ENCODE measurements at places on chromosomes 3 and 15.

GRCh38 chr3:38084334-38085310 is 45.6 kb downstream of the DLEC1 start:
- no peak for DNase-seq

DNA sequence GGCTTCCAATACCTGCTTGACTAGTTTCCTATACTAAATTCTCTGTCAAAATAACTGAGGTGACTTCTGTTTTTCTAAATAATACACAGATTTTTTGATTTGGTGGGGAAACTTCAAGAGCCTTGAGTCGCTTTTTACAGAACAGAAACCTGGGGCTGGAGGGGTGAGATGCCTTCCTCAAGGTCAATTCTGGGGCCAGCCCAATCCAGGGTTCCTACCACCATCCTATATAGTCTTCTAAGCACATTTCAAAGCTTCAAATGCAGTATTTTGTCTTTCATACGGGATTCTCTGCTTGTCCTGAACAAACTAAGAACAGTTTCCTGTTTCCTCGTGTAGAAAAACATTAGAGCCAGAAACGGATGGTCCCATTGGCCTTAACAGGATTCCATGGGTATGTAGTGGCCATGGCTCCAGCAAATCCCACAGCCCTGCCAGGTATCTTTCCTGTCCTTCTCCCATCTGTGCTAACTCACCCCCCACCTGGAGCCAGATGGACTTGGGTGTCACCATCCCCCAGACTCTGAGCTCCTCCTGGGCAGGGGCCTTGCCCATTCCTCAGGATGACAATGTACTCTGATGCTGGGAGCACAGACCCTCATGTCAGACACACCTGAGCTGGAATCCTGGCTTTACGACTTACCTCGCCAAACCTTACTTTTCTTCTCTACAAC is 146.9 kb downstream of the KLF13 start:
- DNase-seq: no peak

DNA sequence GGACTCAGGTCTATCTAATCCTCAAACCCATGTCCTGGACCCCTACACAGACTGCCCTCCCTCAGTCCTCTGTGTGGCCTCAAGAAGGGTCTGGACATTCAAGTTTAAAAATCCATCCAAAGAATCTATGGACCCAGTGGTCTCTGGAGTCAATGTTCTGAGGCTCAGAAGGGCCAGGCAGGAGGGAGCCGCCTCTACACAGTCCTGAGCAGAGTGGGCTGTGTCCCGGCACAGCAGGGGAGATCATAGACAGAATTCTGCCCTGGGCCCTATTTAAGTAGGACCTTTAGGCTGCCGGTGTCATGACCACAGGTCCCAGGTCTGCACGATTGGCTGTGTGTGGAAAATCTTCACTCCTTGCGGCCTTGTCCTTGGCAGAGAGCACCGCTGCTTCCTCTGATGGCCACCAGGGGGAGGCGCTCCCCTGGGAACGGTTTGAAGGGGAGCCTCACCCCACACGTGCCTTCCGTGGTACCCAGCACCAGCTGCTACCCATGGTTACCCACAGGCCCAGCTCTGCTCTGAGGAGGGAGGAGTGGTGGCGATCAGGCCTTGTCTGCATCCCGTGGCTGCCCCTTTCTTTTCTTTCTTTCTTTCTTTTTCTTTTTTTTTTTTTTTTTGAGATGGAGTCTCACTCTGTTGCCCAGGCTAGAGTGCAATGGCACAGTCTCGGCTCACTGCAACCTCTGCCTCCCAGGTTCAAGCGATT is 37.9 kb downstream of the CHRD start:
- DNase-seq: peak; percentile 25

- no peak for DNase-seq
Measured at GRCh38 chr3:108209579-108209978, 12.6 kb downstream of the IFT57 start.

GRCh38 chr3:188171682-188172467 is 17.9 kb downstream of the LPP start:
- no peak for DNase-seq

DNA sequence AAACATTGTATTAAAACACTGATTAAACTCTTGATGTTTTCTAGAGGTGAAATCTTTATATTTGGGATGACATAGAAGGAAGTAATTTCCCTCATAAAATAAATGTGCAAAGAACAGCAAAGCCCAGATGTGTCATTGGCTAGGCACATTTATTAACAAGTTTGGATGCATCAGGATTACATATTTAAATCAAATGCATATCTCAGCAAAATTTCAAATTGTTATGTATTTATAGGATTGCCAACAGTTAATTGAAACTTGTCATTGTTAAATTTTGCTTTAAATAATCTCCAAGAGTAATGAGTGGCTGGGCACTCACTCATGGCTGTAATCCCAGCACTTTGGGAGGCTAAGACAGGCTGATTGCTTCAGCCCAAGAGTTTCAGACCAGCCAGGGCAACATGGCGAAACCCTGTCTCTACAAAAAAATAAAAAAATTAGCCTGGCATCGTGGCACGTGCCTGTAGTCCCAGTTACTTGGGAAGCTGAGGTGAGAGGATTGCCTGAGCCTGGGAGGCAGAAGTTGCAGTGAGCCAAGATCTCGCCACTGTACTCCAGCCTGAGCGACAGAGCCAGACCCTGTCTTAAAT is 28.2 kb downstream of the ARIH1 start:
- DNase-seq: no peak

GRCh38 chr3:25452192-25452591 is 24.1 kb downstream of the RARB start:
- no peak for DNase-seq

DNA sequence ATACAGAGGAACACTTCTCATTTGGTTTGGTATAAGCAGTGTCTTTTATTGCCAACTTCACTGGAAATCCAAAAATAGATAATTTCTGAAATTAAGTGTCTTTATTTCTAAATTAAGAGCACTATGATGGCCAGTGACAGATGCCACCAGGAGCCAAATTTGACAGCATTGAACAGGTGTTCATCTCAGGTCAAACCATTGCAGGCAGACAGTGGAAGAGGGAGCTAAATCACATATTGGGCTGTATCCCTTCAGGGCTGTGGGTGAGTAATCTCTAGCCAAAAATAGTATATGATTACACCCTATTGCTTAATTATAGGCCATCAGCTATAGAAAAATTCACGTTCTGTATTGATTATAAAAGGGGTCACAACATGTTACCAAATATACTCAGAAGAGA is 457.7 kb downstream of the NAALADL2 start:
- no peak for DNase-seq

DNA sequence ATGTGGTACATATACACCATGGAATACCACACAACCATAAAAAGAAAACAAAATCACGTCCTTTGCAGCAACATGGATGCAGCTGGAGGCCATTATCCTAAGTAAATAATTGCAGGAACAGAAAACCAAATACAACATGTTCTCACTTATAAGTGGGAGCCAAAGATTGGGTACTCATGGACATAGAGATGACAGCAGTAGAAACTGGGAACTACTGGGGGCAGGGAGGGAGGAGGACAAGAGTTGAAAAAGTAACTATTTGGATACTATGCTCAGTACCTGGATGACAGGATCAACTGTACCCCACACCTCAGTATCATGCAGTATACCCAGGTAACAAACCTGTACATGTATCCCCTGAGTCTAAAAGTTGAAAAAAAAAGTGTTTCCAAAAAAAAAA is 23.2 kb upstream of the ATOSA start:
- DNase-seq: no peak

Data from activated naive CD4-positive, alpha-beta T cell (primary cell).